ENCODE measurements at places on chromosomes 4 and X. TPM values are rescaled to one million over a fixed set of nuclear protein-coding genes. Genes with fewer than 3 reads are reported as not detected.

DNA sequence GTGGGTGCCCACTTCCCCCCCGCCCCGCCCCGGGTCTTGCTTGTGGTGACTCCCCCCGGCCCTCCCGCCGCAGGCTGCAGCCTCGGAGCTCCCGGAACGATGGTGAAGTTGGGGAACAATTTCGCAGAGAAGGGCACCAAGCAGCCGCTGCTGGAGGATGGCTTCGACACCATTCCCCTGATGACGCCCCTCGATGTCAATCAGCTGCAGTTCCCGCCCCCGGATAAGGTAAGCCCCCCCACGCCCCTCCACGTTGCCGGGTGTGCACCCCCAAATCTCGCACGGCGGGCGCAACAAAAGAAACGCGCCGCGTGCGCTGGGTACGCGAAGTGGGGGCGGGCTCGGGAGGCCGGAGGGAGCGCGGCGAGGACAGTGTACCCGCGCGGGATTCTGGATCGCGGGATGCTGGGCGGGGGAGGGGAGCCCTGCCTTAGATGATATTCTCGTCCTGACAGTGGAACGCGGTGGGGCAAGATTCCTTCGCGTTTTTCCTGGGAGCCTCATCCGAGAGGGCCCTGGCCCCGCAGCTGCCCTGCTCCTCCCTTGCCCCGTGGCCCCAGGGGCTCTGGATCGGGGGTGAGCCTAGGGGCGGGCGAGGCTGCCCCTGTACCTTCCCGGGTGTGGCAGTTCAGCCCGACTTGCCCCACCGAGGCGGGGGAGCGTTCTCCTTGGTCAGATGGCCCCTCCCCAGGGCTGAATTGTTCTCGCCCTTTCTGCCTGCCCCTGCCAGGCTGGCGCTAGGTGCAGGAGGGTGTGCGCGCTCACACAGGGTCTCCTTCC lies 819 bp downstream of the NSG1 start:
- peaks cover 48% of the 10 kb centered on the region for H3K27me3 ChIP-seq
- DNase-seq = peak; percentile 58
- H3K36me3 ChIP-seq = no peaks in the 10 kb centered on the region
- peaks cover 6% of the 10 kb centered on the region for H3K4me1 ChIP-seq

- H3K27me3 ChIP-seq = no peaks in the 10 kb centered on the region
- peaks cover 44% of the 10 kb centered on the region for H3K4me1 ChIP-seq
- H3K4me3 ChIP-seq = no peak overlapping the region
Measured at GRCh38 chr4:134911941-134912340, 710.4 kb upstream of the PABPC4L start.

The DCAF4L1 gene
- 0.63 TPM for total RNA-seq

GRCh38 chr4:84852081-84852480 lies 114.4 kb downstream of the WDFY3 start:
- H3K27me3 ChIP-seq = no peaks in the 10 kb centered on the region
- no peak for DNase-seq
- no peak overlapping the region for H3K4me3 ChIP-seq
- H3K36me3 ChIP-seq = no peaks in the 10 kb centered on the region

DNA sequence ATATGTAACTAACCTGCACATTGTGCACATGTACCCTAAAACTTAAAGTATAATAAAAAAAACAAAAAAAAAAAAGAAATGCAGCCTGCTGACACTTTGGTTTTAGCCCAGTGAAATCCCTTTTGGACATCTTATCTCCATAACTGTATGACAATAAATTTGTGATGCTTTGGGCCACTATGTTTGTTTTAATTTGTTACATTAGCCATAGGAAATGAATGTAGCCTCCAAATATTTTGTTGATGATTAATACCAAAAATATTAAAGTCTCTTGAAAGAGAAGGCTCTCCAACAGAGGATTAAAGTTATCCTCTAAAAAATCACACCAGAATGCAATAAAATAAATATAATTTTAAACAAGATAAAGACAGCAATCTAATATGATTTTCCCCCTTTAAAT lies 852.7 kb upstream of the SLIT2 start:
- H3K27me3 ChIP-seq = no peaks in the 10 kb centered on the region
- H3K4me1 ChIP-seq = peaks cover 4% of the 10 kb centered on the region
- no peak for DNase-seq
- H3K4me3 ChIP-seq = no peak overlapping the region
- no peaks in the 10 kb centered on the region for H3K36me3 ChIP-seq
- H3K27ac ChIP-seq = no peak overlapping the region

GRCh38 chrX:71622576-71623450 lies 4.5 kb upstream of the CXCR3 start:
- H3K4me1 ChIP-seq = no peaks in the 10 kb centered on the region
- H3K4me3 ChIP-seq = no peak overlapping the region
- DNase-seq = peak; percentile 39
- H3K27ac ChIP-seq = no peak overlapping the region
- no peaks in the 10 kb centered on the region for H3K36me3 ChIP-seq

The F8A2 gene
- total RNA-seq = not detected

The VEGFD gene
- total RNA-seq = not detected

GRCh38 chrX:118780911-118781310 lies 42.7 kb upstream of the ZCCHC12 start:
- DNase-seq = no peak
- no peaks in the 10 kb centered on the region for H3K4me1 ChIP-seq
- no peaks in the 10 kb centered on the region for H3K36me3 ChIP-seq
- no peak overlapping the region for H3K4me3 ChIP-seq

DNA sequence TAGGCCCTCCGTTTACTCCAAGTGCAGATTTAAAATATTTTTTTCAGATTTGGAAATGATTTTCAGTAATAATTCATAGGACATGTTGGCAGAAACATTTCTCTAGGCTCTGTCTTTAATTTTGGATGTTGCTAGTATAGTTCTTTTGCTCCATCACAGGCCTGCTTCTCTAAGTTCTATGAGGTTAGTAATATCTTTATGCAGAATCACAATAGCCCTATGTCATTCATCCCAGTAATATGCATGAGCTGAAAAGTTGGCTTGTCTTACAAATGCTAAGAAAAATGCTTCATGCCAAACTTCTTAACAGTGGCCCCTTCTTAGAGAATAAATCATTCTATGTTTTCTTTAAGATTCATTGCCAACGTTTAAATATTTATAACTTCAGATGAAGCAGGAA lies 148.3 kb upstream of the TLL1 start:
- no peak overlapping the region for H3K27ac ChIP-seq
- no peak for DNase-seq
- no peaks in the 10 kb centered on the region for H3K27me3 ChIP-seq
- peaks cover 35% of the 10 kb centered on the region for H3K4me1 ChIP-seq
- no peak overlapping the region for H3K4me3 ChIP-seq
- H3K36me3 ChIP-seq = no peaks in the 10 kb centered on the region

The FGFRL1 gene
- total RNA-seq = 35.8 TPM

GRCh38 chrX:154840856-154841255 lies 6.4 kb upstream of the SMIM9 start:
- H3K27ac ChIP-seq = no peak overlapping the region
- H3K27me3 ChIP-seq = no peaks in the 10 kb centered on the region
- DNase-seq = peak; percentile 40
- no peak overlapping the region for H3K4me3 ChIP-seq
- H3K36me3 ChIP-seq = no peaks in the 10 kb centered on the region

The TMEM271 gene
- total RNA-seq = 0.62 TPM

- H3K36me3 ChIP-seq = no peaks in the 10 kb centered on the region
- peaks cover 5% of the 10 kb centered on the region for H3K4me1 ChIP-seq
- no peak overlapping the region for H3K4me3 ChIP-seq
- no peaks in the 10 kb centered on the region for H3K27me3 ChIP-seq
- H3K27ac ChIP-seq = no peak overlapping the region
Measured at GRCh38 chr4:2251073-2251794, 9.3 kb upstream of the HAUS3 start.

- no peak overlapping the region for H3K27ac ChIP-seq
- H3K4me3 ChIP-seq = no peak overlapping the region
- H3K36me3 ChIP-seq = no peaks in the 10 kb centered on the region
- H3K27me3 ChIP-seq = no peaks in the 10 kb centered on the region
Measured at GRCh38 chr4:4689694-4690440, 148.0 kb upstream of the STX18 start.

The FHDC1 gene
- 21.6 TPM for total RNA-seq

DNA sequence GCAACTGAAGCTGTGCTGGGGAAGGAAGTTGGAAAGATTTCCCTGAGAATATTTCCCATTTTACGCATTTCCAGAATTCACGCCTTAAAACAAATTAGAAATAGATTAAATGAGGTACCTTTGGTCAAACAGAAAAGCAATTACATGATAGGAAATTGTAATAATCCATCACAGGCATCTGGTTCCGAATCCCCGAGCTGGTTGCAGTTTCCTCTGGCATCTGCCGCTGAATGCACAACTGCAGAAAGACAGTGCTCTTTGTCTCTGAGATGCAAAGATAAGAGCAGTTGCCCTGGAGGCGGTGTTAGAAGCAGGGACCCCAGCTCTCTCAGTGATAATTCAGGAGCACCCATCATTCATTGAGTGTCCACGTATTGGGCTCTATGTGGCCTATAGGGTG lies 224.4 kb downstream of the LDB2 start:
- H3K4me3 ChIP-seq = no peak overlapping the region
- no peaks in the 10 kb centered on the region for H3K36me3 ChIP-seq
- no peaks in the 10 kb centered on the region for H3K27me3 ChIP-seq
- H3K27ac ChIP-seq = no peak overlapping the region
- peaks cover 16% of the 10 kb centered on the region for H3K4me1 ChIP-seq
- peak; percentile 30 for DNase-seq

Measured in GM23338 (cell line).